Stimulated activated CD8-positive, alpha-beta memory T cell treated with anti-CD3 and anti-CD28 coated beads, Interleukin-7, amount 100 ng/mL, for 24 hours (primary cell): ENCODE measurements at places on chromosomes 6 and 20.

DNA sequence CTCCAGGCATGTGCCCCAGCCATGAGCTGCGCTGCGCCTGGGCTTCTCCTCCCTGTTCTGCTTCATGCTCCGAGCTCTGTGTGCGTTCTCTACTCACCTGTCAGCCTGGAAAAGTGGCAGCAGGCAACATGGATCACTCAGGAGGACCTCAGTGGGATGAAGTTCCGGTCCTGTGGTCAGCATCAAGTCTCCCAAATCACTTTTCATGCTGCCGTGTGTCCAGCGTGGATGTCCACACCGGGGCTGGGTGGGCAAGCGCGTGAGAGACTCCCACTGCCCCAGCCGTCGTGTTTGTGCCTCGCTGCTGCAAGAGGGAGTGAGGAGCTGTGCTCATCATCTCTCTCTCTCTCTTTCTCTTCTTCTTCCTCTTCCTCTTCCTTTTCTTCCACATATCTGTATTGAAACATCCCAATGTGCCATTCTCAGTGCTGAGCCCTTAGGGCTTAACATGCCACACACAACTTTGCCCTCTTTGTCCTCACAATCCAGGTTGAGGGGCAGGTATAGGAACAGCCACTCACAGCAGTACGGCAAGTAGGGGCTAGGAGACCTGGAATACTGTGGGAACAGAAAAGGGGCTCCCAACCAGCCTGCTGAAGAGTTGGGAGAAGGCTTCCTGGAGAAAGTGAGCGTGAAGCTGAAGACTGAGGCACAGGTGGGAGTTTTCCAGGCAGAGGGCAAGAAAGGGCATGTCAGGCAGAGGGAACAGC lies 3.8 kb upstream of the PDYN start:
- no peak for DNase-seq

DNA sequence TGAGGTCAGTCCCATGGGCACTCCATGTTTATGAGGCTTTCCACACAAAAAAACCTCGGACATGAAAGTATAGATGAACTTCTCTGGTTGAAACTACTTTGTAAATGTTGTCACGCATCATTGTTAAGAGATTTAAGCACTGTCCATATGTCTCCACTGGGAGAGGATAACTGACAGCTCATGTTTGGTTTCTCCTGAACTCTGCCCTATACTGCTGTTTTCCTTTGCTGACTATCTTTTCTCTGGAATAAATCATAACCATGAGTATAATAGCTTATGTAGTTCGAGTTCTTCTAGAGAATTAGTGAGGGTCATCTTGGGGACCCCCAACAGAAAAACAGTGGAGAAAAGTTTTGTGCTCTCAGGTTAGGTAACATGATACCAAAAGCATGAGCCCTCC lies 14.3 kb downstream of the THEMIS start:
- no peak for DNase-seq

DNA sequence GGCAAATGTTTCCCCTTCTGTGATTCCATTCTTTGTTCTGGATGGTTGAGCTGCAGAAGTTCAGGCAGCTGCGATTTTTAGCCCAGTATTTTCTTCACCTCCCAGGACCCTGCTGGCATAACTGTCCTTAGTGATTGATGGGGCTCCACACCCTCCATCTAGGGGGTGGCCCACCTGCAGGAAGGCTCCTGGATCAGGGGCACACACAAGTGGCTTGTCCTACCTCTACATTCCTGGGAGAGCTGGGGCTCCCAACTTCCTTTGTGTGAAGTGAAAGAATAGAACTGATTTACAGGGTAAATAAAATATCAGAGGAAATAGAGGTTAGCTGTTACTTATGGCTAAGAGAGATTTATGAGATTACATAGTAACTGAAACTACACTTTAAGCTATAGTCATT lies 129.5 kb upstream of the MAP3K7 start:
- DNase-seq = no peak

DNA sequence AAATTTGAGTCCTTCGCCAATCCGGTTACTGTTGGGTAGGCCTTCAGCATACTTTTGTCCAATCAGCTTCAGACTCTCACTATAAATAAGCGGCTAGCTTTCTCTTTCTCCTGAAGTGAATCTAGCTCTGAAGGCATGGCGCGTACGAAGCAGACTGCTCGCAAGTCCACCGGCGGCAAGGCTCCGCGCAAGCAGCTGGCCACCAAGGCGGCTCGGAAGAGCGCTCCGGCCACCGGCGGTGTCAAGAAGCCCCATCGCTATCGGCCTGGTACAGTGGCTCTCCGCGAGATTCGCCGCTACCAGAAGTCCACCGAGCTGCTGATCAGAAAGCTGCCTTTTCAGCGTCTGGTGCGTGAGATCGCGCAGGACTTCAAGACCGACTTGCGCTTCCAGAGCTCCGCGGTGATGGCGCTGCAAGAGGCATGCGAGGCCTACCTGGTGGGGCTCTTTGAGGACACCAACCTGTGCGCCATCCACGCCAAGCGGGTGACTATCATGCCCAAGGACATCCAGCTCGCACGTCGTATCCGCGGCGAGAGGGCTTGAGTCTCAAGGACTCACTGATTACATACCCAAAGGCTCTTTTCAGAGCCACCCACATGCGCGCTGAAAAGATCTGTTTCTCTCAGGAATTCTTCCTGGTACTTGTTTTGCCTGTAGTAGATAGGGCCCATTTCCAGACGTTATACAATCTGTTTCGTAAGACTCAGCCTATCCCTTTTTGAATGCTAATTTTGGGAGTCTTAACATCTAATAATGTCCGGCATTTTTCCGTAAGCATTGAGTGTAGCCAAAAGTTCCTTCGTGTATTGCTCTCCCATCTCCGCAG lies 102.0 kb downstream of the OR2B2 start:
- no peak for DNase-seq

DNA sequence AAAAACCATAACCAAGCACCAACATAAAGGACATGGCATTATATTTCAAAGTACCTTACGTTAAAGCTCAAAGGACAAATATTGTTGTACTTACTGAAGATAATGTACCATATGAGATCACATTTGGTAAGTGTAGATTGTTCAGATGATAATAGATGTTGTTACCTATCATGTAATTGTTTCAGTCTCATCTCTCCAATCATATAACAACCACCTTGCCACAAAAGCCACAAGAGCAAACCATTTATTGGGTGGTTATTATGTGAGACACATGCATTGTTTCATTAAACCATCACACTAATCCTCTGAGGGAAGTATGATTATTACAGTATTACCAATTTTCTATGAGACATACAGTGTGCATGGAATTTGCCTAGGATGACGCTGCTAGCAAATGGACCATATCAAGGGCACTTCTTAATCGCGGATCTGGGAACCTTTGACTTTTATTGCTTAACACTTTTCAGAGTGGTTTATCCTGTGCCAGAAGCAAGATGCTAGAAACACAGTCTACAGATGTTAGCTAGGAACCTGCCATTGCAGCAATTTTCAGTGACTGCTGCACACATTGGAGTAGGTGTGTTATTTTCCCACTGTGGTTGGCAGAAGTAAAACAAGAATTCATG lies 149.8 kb upstream of the AKIRIN2 start:
- DNase-seq = no peak

DNA sequence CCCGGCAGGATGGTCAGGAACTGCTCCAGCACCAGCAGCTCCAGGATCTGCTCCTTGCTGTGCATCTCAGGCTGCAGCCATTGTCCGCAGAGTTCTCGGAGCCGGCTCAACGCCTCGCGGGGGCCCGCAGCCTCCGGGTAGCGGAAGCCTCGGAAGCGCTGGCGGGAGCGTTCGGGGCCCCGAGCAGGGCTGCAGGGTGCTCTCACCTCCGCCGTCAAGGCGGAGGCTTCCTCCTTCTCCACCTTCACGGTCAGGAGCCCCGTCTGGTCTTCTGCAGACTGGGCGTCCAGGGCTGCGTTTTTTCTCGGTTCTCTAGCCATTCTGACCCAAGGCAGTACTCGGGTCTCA lies 434 bp downstream of the ZKSCAN4 start:
- no peak for DNase-seq

DNA sequence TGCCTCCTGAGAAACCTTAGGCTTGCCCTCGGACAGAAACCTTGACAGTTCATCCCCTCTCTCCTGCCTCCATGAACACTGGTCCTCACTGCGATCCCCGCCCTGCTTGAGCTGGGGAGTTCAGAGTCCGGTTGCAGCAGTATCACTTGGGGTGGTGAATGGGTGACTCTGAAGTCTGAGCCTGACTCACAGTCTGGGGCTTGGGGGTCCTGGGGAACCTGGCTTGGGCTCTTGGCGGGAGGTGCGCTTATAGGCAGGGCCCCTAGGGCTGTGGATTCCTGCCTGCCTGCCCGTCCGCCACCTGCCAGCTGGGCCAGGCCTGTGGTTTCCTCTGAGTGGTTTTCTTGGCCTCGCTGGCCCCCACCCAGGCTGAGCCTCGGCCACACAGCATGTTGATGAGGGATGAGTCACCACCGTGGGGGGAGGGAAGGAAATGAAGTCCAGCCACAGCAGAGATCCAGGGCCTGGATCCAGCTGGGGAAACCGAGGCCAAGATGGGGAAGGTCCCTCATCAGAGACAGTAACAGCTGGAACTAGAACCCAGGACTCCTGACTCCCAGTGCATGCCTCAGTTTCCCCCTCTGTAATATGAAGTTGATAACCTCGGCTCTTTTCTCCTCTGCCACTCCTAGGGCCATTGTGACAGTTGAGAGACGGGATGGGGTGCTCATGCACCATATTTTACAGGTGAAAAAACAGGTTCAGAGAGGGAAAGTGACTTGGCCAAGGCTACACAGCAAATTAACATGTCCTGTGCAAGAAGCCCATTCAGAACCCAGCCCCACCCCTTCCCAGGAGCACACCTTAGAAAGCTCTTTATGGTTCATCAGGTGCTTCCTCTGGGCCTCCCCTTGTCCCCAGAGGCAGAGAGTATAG lies 9.2 kb downstream of the FOXS1 start:
- DNase-seq = no peak

DNA sequence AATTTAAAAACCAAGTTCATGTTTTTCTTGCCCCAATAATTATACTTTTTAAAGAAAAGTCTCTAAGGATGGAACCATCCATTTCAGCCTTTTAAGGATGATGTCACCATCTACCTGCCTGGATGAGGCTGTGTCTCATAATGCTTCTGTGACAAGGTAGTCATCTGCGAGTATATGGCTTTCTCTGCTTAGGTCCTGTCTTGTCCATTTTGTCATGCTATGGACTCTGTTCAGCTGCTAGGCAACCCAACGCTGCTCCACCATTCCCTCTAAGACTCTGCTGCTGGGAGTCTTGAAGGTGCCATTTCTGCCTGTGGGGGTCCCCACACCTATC lies 459.8 kb upstream of the RUNX2 start:
- no peak for DNase-seq

DNA sequence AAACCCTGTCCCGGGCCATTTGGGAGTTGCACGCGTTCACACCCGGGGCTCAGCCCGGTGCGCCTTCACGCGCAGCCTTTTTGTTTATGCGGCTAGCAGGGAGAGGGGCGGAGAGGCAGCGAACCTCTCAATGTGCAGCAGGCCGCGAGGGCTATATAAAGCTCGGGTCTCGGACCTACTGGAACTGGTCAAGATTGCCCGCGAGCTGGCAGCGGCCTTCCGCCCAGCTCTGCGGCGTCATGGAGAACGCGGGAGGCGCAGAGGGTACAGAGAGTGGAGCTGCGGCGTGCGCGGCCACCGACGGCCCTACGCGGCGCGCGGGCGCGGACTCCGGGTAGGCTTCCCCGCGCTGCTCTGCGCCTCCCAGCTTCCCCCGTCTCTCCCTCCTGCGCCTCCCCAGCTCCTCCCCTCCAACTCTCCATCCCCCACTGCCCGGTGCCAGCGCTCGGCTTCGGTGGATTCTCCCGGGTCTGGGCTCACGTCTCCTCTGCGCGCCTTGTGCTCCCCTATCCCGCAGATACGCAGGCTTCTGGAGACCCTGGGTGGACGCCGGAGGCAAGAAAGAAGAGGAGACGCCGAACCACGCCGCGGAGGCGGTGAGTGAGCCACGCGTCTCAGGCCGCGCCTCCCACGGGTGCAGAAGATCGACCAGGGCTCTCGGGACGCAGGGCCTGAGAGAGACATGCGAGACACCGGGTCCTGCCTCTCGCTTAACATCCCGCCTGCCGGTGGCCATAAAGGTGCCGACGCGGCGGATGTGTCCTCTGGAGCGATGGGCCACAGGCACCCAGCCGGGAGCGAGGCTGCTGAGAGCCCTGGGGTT lies at the start of gene RIPPLY2:
RIPPLY2 (plus strand) TSS at position 183 of the 823 bp plus-strand sequence; CDS start at position 240, 57 bp downstream.
- DNase-seq = no peak

GRCh38 chr6:41161380-41161779 lies 1.5 kb downstream of the TREM2 start:
- DNase-seq = no peak

GRCh38 chr6:153170511-153170910 lies 39.4 kb upstream of the RGS17 start:
- DNase-seq = no peak

GRCh38 chr6:31791324-31792089 lies 4.0 kb downstream of the VARS1 start:
- no peak for DNase-seq

GRCh38 chr6:44076356-44077213 lies 50.7 kb downstream of the MRPL14 start:
- no peak for DNase-seq

DNA sequence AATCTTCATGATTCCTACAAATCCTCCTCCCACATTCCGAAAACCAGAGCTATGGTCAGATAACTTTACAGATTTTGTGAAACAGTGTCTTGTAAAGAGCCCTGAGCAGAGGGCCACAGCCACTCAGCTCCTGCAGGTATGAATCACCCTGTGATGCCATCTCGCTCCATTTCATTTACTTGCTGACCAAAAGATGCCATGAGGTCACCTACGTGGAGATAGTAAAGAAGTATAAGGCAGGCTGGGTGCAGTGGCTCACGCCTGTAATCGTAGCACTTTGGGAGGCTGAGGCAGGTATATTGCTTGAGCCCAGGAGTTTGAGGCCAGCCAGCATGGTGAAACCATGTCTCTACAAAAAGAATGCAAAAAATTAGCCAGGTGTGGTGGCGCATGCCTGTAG lies 30.9 kb downstream of the STK4 start:
- no peak for DNase-seq

DNA sequence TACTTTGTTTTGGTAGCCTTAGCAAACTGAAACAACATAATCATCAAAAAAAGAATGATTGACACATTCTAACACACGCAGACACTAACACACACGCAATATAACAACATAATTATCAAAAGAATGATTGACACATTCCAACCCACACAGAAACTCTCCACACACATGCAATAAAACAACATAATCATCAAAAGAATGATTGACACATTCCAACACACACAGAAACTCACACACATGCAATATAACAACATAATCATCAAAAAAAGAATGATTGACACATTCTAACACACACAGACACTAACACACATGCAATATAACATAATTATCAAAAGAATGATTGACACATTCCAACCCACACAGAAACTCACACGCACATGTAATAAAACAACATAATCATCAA lies 172.4 kb downstream of the THBS2 start:
- no peak for DNase-seq

GRCh38 chr6:151958332-151958731 lies 150.8 kb downstream of the ESR1 start:
- DNase-seq = no peak
